ENCODE measurements at places on chromosomes 3 and 15. TPM values are rescaled to one million over a fixed set of nuclear protein-coding genes. Genes with fewer than 3 reads are reported as not detected.

Gene ADAMTSL3
- 0.67 TPM for total RNA-seq

Gene RNF111
- 15.3 TPM for total RNA-seq

Gene TCAIM
- 30.3 TPM for total RNA-seq

Gene POLQ
- total RNA-seq = 2.0 TPM

Gene SEMA3B
- 17.9 TPM for total RNA-seq

Gene C3orf20
- not detected for total RNA-seq

Gene SPESP1
- total RNA-seq = 8.4 TPM

Gene GOLGA8G
- not detected for total RNA-seq

Gene CFAP91
- total RNA-seq = 3.3 TPM

Gene DUOX1
- total RNA-seq = 4.1 TPM

Gene TIMMDC1
- 55.5 TPM for total RNA-seq

Gene TM4SF4
- total RNA-seq = not detected

Gene RASA2
- total RNA-seq = 16.0 TPM

Gene SPTBN5
- 0.14 TPM for total RNA-seq

Gene VGLL4
- total RNA-seq = 96.3 TPM

Gene ZNF660
- total RNA-seq = 2.3 TPM

Gene INTS14
- total RNA-seq = 49.3 TPM

Gene GRAMD1C
- 2.0 TPM for total RNA-seq

Gene NMNAT3
- 8.6 TPM for total RNA-seq

Gene GP5
- total RNA-seq = 0.07 TPM

Gene EFCAB12
- not detected for total RNA-seq

Gene PRTG
- 7.9 TPM for total RNA-seq

Gene FSTL1
- total RNA-seq = 142 TPM

Gene CYB561D2
- total RNA-seq = 22.3 TPM

Gene TGM4
- not detected for total RNA-seq

Gene SLC51B
- not detected for total RNA-seq

Gene CHRNA5
- 4.7 TPM for total RNA-seq

Gene GRIP2
- total RNA-seq = not detected

Gene SLC28A2
- not detected for total RNA-seq

Gene AMT
- 4.9 TPM for total RNA-seq

Gene CACNA2D3
- 0.17 TPM for total RNA-seq

Gene FBXO40
- under 0.01 TPM for total RNA-seq

Gene UBAP1L
- total RNA-seq = 1.2 TPM

Gene STARD5
- 1.1 TPM for total RNA-seq

Gene IMPG2
- total RNA-seq = 0.07 TPM

Gene USF3
- total RNA-seq = 12.9 TPM

Gene GOLGA6L26
- total RNA-seq = not detected

Gene IL20RB
- 0.89 TPM for total RNA-seq

Gene SNTN
- total RNA-seq = not detected

Gene NUTM1
- not detected for total RNA-seq

Gene CCR2
- not detected for total RNA-seq

Gene STRC
- total RNA-seq = 0.21 TPM
